Cardiac muscle cell (in vitro differentiated cells and primary cell): ENCODE measurements at places on chromosomes 5 and 9. TPM values are rescaled to one million over a fixed set of nuclear protein-coding genes. Genes with fewer than 3 reads are reported as not detected.

The AIF1L gene
- total RNA-seq = 14.2 and 14.3 TPM in 2 replicates

The RC3H2 gene
- total RNA-seq = 48.9 and 57.7 TPM in 2 replicates

DNA sequence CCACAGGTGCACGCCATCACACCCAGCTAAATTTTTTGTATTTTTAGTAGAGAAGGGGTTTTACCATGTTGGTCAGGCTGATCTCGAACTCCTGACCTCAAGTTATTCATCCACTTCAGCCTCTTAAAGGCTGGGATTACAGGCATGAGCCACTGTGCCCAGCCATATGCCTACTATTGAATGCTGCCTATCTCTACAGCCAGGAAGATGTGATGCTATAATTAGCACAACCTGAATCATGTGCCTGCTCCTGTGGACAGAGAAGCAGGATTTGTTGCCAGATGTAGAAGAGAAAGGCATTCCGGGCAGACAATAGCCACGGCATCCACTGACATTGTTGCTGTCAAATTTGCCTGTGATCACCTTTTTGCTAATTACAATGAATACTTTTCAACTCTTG lies 24.4 kb upstream of the MLLT3 start:
- DNase-seq = no peak

DNA sequence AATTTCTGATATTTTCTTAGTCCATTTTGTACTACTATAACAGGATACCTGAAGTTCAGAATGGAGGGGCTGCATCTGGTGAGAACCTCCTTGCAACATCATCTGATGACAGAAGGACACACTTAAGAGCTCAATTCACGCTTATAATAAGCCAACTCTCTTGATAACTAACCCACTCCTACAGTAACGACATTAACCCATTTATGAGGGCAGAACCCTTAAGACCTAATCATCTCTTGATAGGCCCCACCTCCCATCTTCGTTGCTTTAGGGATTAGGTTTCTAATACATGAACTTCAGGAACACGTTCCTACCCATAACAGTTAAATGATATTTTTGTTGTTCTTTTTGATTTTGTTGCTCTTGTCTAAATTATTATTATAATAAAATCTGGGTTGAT lies 69.4 kb downstream of the TNPO1 start:
- DNase-seq = no peak

DNA sequence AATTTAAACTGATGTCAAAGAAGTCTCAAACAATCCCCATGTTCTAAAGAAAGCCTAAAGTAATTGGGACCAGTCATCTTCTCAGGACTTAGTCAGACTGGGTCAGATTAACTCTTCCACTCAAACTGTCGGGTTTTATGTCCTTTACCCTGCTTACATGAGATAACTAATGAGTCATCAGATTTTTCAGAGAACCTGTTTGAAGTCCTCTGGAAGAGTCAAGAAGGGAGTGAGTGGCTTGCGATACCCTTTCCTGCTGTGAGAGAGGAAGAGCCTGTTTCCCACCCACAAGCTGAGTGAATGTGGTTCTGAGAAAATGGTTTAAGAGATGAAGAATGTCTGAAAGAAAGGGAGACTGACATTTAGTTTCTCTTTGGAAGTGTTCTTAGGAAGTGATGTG lies 1866.7 kb upstream of the C9orf72 start:
- no peak for DNase-seq

DNA sequence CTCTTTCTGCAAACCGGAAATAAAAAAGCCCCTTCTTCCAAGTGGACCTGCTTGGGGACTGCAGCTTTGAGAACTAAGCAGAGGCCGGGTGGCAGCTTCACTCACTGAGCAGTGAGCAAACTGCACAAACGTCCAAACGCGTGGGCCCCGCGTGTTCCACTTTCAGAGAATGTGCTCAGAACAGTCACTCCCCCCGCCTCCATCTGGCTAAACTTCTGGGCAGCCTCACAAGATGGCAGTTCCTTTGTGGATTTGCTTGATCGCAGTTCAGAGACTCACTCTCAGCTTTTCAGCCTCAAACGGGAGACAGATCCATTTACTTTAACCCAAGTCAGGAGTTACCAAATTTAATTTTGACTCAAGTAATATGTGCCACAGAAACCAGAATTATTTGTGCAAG lies 216.6 kb downstream of the TLE1 start:
- DNase-seq = no peak

- no peak for DNase-seq
These were observed 188.7 kb upstream of the ITGA1 start for GRCh38 chr5:52598968-52599367.
